ENCODE measurements at places on chromosomes 1 and 21.

GRCh38 chr1:221727146-221728036, 14.5 kb downstream of the DUSP10 start:
- no peak for DNase-seq

DNA sequence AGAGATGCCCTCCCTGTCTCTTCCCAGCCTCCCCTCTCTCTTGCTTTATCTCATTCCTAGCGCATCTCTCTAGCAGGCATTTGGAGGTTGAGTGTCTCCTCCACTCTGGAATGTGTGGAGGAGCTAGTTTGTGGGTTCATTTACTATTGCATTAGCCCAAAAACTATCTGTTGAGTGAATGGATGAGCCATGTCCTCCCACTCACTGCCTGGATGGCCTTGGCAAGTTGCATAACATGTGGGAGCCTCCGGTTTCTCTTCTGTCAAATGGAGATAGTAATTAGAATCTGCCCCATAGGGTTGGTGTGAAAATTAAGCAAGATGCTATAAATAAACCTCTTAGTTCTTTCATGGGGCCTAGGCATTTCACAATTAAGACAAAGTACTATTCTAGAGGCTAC, 181.8 kb downstream of the KAZN start:
- DNase-seq: no peak

DNA sequence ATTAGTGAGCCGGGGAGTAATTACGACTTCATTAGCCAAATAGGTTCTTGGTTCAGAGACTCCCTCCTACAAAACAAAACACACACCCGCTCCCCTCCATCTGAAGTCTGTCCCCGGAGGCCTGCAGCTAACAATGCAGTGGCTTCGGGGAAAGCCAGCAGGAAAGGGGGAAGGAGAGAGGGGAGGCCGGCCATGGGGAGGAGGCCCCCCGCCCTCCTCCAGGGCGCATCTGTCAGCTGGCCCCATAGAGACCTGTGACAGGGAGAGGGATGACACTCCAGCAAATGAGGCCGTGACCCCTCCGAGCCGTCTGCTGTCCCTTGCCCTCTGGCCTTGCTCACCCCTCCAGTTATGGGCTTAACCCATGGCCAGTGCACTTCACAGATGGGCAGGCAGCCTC, 12.1 kb upstream of the CNTN2 start:
- no peak for DNase-seq

- DNase-seq: no peak
Measured at GRCh38 chr1:231903586-231904081, 277.0 kb downstream of the DISC1 start.

All from activated gamma-delta T cell treated with anti-CD3 and anti-CD28 coated beads, Interleukin-2, amount 50 U/mL, for 16 hours (primary cell).